ENCODE measurements at places on chromosomes 6 and 20.

GRCh38 chr6:166803471-166803870, 152.9 kb downstream of the RNASET2 start:
- DNase-seq, result no peak

DNA sequence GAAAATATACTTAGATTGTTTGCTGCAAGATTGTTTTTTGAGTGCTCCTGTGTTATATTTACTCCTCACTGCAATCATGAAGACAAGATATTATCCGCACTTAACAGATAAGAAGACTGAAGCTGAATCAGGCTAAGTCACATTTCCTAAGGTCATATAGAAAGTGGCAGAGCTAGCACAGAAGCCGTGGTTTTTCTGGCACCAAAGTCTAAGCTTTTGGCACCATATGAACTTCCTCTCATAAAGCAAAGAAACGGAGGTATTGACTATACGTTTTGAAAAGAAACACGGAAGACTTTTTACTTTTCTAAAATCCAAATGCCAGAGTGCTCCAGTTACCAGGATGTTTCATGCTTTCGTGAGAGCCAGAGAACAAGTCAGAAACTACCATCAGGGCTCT, 9.3 kb upstream of the DTD1 start:
- no peak for DNase-seq

GRCh38 chr20:708956-709355, 33.4 kb upstream of the SCRT2 start:
- no peak for DNase-seq

- no peak for DNase-seq
Observed at GRCh38 chr20:19428324-19428723, 215.9 kb downstream of the SLC24A3 start.

DNA sequence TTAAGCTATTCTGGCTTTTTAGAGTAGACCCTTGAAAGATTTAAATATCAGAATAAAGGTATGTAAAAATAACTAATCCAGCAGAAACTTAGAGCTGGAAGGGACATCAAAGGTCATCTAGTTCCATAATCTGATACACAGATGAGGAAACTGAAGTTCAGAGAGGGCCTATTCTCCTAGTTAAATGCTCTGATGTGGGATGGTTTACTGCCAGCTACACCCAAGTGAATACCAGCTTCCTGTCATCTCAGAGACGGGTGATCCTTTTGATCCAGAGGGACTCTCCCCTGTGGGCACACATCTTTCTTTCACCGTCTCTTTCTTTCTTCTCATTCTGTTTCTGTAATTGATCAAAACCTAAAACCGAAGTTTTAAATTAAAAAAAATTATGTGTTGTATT, 94.1 kb downstream of the MAN1A1 start:
- DNase-seq, result no peak
